Left colon (tissue), 2 donors: ENCODE measurements at places on chromosomes 1 and 21.

DNA sequence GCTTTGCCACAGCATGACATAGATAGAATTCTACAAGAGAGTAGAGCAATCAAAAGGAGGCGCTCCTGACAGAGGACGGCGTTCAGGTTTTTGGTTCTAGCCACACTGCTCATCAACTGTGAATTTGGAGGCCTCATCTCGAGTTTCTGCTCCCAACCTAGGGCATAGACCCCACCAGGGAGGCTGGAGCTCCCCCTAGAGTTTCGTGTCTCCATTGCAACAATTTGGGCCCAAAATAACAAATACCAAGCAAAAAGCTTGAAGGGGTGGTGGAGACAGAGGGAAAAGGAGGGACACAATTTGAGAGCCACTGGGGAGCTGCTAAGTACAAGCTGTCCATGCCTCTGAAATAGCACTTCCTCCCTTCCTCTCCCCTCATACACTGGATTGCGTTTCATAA, 297.0 kb downstream of the GPATCH2 start:
- DNase-seq, result no peak

GRCh38 chr1:6688001-6688400, 13.6 kb downstream of the DNAJC11 start:
- DNase-seq, result no peak

DNA sequence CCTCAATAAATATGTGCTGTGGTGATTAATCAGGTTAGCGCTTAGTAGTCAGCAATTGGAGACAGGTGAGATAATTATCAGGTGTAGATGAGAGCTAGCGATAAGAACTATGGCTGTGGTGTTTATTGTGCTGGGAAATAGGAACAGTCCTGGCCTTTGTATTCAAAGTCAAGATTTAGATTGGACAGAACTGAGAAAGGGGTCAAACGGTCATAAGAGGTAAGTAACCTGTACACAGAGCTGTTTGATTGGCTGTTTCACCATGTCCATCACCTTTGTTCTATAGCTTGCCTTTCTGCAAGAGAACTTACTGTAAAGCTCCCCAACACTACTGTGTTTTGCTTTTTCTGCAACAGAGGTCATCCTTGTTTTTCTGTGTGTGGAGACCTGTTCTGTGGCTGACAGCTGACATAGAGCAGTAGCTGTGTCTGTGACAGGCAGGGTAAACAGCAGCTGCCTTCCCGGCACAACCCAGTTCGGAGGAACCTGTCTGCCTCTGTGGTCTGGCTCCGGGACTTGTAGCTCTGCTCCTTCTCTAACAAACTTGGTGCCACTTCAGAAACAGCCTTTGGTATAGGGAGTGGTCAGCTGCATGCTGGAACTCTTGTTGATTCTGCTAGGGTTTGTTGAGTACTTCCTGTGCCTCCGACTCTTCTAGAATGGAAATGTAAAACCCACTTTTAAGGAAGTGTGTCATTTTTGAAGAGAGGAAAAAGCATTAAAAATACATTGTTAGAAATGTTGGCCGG, 21.1 kb upstream of the CDC42 start:
- DNase-seq, result peak; percentile 41

DNA sequence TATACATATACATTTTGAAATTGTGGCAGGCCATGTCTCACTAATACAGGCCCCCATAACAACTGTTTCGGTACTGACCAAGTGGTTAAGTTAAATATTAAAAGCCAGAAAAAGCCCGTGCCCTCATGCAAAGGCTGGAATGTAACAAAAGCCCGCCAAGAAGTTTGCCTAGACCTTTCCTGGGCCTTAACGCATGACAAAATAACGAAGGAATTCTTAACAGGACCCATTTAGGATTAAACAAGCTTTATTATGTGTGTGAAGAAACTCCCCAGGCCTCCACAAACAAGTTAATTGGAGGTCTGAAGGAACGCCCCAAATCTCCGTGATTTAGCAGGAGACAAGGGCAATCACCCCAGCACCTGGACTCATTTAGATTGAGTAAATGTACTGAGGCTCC, 42.4 kb downstream of the TNFSF4 start:
- no peak for DNase-seq

GRCh38 chr1:115458426-115459114, 120.5 kb upstream of the NGF start:
- no peak for DNase-seq

GRCh38 chr1:59903141-59903754, 23.3 kb downstream of the CYP2J2 start:
- DNase-seq, result peak; percentile 25

DNA sequence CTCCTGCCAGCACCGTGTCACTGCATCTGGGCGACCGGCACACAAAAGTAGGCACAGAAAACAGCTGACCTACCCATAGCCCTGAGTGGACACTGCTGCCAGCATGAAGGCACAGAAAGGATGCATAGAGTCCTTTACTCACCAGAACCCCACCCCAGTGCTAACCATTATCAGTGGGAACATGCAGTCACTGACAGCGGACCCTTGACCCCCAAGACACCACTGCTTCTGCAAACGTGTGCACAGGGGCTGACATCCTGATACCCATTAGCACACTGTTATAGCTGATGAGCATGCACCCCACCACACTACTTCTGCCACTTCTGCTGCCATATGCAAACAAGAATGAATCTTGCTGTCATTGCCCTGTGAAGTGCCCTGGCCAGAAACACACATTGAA, 953.0 kb upstream of the NCAM2 start:
- no peak for DNase-seq

DNA sequence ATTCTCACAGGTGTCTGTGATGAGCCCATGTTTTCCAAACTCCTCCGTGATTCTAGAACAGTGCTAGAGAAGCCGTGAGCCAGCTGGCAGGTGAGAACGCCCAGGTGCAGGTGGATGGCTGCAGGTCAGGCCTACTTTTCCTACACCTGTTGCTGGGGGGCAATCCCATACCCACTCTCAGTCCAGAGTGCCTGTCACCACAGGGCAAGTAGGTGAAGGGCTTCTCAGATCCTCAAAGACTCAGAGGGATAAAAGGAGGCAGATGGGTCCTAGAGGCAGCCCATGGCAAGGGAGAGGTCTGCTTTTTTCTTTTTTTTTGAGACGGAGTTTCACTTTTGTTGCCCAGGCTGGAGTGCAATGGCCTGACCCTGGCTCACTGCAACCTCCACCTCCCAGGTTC, 50.7 kb upstream of the H6PD start:
- DNase-seq, result no peak

GRCh38 chr1:41573785-41574713, 89.6 kb upstream of the EDN2 start:
- DNase-seq, result peak; percentile 61

DNA sequence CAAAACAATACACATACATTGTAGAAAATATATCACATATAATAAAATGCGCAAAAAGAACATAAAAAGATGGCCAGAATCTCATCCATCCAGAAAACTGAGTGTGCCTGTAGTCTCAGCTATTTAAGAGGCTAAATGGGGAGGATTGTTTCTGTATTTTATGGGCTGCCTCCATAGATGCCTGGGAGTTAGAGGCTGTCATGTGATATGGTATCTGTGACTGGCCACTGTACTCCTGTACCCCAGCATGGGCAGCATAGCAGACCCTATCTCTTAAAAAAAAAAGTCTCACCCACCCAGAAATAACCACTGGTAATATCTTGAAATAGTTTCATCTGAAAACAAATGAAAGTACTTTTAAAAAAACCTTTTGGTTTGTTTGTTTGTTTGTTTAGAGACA, 3.5 kb upstream of the TLCD4 start:
- DNase-seq, result no peak

GRCh38 chr1:154869351-154870114, 548 bp downstream of the KCNN3 start:
- no peak for DNase-seq

GRCh38 chr1:33007190-33008050, 29.3 kb downstream of the AK2 start:
- DNase-seq, result peak; percentile 46

DNA sequence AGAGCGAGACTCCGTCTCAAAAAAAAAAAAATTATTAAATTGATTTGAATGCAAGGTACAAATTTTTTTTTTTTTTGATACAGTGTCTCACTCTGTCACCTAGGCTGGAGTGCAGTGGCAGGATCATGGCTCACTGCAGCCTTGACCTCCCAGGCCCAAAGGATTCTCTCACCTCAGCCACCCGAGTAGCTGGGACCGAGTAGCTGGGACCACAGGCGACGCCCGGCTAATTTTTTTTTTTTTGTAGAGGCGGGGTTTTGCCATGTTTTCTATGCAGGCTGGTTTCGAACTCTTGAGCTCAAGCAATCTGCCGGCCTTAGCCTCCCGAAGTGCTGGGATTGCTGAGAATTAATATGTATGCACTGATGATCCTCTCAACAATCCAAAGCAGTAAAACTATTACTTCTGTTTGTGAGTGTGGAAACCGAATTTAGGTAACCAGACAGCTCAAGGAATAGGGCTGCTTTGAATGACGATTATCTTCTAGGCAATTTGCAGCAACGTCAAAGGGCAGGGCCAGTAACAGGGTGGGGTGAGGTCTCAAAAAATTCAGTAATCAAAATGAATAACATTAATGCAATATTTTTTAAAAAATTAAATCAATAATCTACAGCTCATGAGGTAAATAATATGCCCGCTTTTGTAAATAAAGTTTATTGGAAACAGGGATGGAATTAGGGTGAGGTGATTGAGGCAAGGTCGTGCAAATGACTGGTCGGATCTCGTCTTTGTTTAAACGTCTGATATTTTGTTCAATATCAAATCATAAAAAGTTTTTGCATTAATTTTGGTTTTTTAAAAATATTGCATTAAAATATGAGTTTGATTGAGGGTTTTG, 1.2 kb downstream of the CLSPN start:
- DNase-seq, result no peak

DNA sequence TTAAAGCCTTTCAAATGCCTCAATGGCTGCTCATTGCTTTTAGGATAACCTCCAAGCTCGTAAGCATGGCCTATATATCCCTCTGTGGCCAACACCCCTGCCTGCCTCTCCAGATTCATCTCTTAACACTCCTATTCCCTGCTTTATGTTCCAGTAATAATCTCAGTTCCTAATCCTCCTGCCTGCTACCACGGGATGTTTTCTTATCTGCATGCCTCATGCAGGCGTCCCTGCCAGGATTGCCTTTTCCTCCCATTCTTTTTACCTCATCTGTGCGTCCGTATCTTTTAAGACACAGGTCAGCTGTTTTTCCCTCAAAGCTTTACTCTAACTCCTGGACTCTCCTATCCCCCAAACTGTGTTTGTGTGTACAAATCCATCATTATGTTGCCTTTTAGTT, 36.1 kb downstream of the ZBTB40 start:
- DNase-seq, result no peak

- DNase-seq, result no peak
Measured at GRCh38 chr1:218656301-218657037, 311.3 kb downstream of the TGFB2 start.

DNA sequence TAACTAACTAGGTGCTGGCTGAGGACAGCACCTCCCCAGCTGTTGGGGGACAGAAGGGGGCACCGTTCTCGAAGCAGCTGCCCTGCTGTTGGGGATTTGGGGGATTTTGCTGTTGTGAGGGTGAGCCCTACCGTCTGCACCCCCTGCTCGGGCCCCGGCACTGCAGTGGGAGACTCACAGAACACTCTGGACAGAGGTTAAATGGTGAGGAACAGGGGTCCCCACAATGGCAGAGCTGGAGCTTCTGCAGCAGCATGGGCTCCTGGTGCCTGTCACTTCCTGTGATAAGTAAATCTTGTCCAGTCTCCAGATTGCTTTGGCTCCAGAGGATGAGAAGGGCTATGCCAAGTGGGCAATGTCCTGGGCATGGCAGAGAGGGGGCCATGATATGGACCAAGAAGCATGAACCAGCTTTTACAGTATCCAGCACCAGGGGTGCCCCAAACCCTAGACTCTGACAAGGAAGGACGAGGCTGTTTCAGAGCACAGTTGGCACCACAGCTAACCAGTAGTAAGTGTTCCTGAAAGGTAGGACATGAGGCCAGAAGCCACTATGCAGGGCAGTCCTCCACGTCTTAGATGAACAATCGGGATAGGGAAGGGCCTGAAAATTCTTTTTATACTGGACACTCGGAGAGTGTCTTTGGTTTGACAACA, 365.1 kb upstream of the VAMP3 start:
- DNase-seq, result no peak

GRCh38 chr1:36109041-36109679, 15.9 kb downstream of the COL8A2 start:
- no peak for DNase-seq

DNA sequence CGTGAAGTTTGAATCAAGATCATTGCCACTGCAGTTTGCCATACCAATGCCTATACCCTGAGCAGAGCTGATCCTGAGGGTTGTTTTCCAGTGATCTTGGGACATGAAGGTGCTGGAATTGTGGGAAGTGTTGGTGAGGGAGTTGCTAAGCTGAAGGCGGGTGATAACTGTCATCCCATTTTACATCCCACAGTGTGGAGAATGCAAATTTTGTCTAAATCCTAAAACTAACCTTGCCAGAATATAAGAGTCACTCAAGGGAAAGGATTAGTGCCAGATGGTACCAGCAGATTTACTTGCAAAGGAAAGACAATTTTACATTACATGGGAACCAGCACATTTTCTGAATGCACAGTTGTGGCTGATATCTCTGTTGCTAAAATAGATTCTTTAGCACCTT, 78.6 kb downstream of the FMN2 start:
- DNase-seq, result no peak

DNA sequence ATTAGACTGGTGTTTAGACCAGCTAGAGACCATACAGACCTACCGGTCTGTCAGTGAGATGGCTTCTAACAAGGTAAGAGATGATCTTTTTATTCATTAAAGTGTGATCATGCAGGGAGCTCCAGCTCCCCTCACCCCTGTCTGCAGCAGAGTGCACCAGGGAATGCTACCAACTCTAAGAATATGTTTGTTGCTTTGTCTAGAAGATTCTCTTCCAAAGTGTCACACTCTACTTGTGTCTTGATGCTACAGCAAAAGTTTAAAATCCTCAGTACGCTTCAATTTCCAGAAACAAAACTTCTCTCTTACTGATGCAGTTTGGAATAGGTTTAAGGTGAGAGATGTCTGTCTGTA, 201.4 kb upstream of the SGIP1 start:
- no peak for DNase-seq

DNA sequence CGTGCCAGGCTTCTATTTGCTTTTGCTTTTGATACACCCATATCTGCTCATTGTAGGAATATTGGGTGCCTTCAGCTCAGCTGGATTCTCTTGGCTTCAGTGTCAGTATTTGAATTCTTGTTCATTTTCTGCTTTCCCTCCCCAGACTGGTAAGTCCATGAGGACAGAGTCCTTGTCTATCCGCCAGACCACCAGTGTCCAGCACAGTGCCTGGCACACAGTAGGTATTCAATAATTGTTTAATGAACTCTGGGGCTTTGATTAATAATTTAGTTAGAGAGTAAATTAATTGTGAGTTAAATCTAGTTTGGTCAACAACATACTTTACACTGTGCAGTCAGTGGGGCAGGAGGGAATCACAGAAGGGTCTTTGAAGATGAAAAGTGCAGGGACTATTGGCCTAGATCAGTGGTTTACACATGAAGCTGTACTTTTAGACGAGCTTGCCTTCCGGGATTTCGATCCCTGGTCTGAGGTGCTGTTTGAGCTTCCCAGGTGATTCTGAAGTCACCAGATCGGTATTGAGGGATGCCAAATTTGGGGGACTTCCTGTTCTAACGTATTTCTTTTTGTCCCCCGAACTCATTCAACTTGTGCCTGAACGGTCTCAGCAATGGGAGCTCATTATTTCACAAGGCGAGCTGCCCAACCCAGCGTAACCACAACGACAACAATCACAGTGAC, 119.1 kb upstream of the JUN start:
- DNase-seq, result no peak
